Amniotic epithelial cell (primary cell): ENCODE measurements at places on chromosomes 2 and 18.

GRCh38 chr2:71886241-71886640, 261.4 kb downstream of the CYP26B1 start:
- DNase-seq = no peak

- no peak for DNase-seq
Measured at GRCh38 chr18:79374408-79375171, 21.1 kb upstream of the NFATC1 start.

DNA sequence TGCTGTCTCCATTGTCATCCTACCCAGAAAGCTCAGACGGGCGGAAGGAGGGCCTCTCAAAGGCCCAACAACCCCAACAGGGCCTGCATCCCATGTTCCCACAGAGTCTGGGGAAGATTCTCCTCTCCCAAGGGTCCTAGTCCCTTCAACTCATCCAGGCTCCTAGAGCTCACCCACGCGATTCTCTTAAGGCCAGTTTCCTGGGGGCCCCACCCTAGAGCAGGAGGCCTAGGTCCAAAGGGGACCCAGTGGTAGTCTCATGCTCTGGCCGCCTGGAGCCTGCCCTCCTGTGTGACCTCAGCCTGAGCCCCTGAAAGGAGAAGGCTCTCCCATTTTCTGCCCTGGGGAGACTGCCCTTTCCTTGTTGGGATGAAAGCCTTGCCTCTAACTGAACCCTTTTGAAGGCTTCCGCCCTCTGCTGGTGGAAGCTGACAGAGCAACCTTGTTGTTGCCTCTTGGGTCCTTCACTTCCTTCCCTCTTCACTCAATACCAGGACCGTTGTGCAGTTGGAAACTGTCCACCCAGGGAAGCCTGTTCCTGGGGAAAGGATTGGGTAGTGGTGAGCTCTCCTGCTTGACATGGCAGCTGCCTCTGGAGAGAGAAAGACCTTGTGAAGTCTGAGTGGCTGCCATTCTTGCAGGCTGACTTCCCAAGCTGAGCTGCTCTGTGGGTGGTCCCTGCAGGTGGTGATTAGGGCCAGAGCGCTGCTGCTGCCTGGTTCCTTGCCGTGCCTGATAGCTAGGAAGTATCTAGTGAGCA, 86.0 kb upstream of the ALPP start:
- peak; percentile 56 for DNase-seq

GRCh38 chr18:40469851-40470250, 1485.2 kb upstream of the PIK3C3 start:
- no peak for DNase-seq

DNA sequence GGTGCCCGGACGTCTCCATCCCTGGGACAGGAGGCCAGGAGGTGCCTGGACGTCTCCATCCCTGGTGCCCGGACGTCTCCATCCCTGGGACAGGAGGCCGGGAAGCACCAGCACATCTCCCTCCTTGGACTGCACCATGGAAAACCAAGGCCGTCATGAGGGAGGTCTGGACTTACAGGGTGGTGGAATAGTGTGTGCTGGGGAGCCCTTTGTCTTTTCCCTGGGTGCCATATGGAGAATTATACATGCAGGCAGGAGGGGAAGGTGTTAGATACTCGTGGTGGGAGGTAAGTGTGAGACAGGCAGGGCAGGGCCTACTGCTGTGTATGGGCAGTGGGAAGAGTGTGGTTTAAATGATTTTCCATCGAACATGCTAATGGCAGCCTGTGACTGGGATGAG, 52.9 kb downstream of the RTP5 start:
- no peak for DNase-seq

GRCh38 chr18:2412281-2412680, 159.0 kb downstream of the METTL4 start:
- DNase-seq = no peak

GRCh38 chr2:46849721-46850556, 65.7 kb downstream of the MCFD2 start:
- peak; percentile 89 for DNase-seq

GRCh38 chr18:46141199-46141598, 37.0 kb downstream of the HAUS1 start:
- DNase-seq = no peak
